ENCODE measurements at places on chromosomes 5 and 9.

- DNase-seq, result no peak
Measured at GRCh38 chr5:143409926-143410325, 6.4 kb upstream of the NR3C1 start.

DNA sequence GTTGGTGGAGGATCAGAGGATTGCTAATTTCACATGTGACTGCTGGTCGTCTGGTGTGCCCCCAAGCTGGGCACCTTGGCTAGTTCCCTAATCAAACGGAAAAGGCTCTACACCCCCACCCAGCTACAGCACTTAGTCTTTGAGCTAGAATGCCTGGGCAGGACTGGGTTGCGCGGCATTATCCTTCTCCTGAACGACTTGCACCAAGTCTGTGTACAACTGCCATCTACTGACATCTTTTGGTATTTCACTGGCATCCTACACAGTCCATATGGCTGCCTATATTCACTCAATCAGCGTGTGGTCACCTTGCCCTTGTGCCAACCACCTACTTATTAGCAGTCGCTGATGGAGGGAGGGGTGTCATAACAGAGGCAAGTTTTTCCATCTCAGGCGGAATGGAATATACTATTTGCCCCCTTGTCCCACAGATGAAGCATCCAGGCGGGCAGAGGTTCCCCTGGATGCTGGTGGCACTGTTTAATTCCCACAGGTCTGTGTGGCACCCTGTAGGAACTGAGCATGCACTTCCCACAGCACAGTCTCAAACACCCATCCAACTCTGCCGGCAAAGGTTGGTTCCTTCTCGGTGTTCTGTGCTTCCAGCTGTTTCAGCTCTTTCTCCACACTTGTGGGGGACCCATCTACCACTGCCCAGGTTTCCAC, 150.1 kb downstream of the OSTF1 start:
- DNase-seq, result peak; percentile 4

- no peak for DNase-seq
Measured at GRCh38 chr9:124742940-124743339, 28.2 kb downstream of the NR6A1 start.

DNA sequence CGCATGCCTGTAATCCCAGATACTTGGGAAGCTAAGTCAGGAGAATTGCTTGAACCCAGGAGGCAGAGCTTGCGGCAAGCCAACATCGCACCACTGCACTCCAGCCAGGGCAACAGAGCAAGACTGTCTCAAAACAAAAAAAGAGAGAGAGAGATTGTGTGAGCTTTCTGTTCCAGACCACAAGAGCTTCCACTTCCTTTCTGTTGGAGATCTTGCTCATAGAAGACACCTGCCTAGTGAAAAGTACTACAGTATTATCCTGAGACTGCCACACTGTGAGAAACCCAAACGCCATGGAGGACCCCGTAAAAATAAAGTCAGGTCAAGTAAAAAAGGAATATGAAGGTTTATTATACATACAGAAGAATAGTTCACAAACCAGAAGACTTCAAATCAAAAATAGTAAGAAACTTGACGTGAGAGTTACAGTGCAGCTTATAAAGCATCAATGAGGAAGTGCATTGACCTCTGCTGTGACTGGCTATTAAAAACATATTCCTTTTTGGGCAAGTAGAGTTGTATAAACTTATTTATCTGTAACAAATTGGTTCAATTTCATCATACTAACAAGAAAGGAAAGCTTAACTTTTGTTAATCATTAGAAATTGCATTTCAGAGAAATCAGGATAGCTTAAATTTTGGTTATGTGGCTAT, 4.3 kb upstream of the EMB start:
- no peak for DNase-seq

- no peak for DNase-seq
Measured at GRCh38 chr5:84478603-84479002, 93.9 kb upstream of the EDIL3 start.

GRCh38 chr9:71036501-71036900, 84.9 kb downstream of the TRPM3 start:
- no peak for DNase-seq

DNA sequence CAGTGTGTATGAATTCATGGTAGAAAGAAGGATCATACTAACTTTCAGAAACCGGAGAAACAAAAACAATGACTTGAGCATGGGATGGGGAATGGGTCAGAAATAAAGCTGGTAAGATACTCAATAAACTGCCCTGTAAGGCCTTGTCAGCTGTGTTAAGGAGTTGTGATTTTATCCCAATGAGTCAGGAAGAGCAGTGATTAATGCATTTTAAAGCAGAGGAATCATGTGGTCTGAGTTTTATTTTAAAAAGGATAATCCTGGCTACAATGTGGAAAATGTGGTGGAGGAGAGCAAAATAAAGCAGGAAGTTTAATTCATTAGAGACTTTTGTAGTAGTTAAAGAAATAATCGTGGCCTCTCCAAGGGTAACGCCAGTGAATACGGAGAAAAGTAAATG, 28.7 kb downstream of the DHX29 start:
- DNase-seq, result no peak

GRCh38 chr9:107213080-107213479, 70.0 kb upstream of the RAD23B start:
- no peak for DNase-seq

DNA sequence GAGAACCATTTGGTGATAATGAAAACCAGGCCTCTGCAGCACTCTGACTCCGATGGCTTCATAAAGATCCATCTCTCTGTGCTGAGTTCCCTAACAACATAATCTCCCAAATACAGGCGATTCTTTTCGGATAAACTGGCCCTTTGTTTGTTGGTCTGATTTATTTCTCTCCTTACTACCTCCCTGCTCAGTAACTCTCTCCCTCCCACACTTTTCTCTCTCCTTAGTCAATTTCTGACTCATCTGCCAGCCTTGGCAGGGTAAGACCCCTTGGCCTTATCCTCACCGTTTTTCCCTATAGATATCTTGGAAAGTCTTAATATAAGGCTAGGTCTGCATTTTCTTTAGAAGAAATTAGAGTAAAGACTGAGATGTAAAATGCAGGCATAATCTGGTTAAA, 128.7 kb downstream of the BRINP1 start:
- DNase-seq, result no peak

DNA sequence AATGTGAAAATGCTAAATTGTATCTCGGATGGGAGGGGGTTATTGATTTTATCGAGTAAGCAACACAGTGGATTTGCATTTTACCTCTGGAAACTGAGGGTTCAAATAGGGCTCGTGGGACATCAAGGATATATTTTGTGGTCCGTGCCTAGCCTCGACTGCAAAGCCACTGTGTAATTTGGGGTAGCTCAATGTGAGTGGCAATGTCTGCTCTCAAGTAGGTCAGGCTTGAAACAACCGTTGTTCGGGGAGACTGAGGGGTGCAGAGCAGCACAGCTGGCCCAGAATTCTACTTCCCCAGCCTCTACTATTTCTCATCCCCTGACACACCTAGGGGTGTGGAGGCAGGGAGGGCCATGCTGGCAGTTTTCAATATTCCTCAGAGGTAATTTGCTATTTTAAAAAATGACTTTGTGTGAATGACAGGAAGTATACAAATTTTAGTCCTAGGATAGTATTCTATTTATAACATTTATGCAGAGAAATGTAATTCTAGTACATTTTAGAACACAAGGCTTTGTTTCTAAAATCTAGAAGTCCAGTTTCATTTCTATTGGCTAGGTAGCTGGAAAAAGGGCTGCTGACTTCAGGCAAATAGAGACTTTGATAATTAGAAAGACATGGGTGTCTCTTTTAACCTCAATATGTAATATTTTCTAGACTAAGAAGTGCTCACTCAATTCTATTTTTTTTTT, 1.4 kb upstream of the DAB2 start:
- no peak for DNase-seq

DNA sequence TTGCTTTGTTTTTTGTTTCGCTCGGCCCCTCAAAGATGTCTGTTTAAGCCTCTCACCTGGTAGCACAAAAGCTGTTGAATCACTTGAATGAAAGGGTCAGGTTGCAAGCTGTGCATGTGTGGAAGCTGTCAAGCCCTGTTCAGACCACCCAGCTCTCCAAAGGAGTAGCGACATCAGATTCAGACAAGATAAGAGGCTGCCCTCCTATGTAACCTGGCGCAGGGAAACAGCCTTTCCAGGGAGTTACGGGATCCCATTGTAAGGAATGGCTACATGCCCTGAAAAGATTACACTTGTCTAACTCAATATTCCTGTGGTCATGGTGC, 2.9 kb downstream of the FREM1 start:
- no peak for DNase-seq

DNA sequence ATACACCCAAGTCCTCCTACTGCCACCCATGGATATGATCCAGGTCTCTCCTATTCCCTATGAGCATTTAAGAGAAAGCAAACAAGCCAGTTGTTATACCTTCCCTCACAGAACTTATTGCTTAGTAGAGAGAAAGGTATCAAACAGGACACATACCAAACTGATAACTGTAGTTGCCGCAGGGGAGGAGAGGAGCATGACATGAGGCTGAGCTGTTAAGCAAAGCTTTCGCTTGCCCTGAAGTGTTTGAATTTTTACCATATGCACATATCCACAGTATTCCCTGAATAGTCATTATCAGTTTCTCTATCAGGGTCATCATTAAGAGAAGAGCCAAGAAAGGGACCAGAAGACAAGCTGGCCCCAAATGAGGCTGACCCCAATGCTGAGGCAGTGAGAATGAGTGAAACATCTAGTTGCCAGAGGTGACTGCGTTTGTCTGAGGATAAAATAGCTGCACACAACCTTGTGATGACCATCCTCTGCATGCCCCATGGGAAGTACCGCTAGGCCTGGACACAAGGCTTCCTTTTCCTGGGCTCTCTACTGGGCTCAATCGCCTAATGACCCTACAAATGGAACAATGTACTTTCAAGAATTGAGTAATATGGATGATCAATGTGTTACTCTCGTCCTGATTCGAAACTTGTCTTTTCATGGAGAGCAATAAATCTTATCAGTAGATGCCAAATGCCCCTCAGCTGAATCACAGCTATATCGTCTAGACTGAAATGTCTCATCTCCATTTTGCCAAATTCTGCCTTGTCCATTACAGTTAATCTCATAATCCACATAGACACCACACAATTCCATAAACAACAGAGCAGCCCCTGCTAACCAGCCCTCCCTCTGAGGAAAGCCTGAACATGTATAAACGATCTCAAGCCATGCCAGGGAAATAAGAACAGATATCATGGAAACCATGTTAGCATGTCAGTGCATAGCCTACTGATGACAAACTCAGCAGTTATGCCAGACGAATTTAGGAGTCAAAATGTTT, 4.3 kb upstream of the IFNK start:
- no peak for DNase-seq

DNA sequence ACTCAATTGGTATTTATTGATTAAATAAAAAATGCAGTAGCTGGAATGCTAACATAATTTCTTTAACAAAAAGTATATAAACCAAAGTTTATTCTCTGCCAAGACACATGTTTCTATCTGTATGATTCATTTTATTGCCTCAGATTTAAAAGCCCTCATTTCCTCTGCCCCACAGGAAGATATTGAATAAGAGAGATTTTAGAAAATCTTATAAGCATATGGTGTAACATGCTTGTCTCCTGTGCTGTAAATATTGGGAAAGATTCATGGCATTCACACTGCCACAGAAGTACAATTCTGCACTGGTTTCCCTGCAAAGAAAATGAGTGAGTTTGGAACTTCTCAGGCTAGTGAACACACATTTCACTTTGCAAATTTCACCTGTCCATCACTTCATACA, 134.9 kb upstream of the FBXL7 start:
- DNase-seq, result no peak

DNA sequence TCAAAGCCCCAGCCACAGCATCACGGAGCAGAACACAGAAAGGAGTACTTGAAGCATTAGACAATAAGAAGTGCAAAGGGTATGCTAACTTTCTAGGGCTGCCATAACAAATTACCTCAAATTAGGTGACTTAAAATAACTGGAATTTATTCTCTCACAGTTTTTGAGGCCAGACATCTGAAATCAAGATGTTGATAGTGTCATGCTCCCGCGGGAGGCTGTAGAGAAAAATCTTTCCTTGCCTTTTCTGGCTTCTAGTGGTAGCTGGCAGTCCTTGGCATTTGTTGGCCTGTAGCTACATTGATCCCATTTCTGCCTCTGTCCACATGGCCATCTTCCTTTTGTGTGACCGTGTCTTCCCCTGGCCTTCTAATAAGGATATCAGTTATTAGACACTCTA, 51.9 kb upstream of the SPDL1 start:
- no peak for DNase-seq

DNA sequence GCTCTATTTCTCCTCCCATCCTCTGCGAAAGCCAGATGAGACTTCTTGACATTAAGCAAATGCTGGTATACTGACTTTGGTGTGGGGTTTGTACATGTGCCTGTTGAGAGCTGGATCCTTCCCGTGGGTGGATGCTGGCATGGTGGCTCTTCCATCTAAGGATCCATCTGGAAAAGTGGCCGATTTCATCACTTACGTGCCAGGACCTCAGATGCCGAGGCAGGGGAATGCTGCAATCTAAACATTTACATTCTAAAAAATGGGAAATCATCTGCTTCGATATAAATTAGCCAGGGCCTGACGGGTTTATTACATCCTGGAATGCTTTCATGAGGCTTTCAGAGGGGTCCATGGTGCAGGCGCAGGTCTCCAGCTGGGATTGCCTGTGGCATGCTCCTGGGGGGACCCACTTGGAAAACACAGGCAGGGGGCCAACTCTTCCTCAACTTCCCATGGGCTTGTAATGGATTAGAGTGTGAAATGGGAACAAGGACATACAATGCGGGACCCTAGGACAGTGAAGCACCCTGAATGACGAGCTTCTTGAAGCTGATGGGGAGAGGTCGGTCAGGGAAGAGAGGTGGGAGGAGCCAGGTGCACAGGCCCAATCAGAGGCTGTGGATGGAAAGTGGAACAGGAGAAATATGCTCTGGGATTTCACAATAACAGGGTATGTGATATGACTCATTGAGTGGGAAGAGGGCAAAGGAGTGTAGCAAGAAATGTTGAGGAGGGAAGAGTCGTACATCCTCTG, 105.5 kb upstream of the PITX1 start:
- DNase-seq, result no peak

DNA sequence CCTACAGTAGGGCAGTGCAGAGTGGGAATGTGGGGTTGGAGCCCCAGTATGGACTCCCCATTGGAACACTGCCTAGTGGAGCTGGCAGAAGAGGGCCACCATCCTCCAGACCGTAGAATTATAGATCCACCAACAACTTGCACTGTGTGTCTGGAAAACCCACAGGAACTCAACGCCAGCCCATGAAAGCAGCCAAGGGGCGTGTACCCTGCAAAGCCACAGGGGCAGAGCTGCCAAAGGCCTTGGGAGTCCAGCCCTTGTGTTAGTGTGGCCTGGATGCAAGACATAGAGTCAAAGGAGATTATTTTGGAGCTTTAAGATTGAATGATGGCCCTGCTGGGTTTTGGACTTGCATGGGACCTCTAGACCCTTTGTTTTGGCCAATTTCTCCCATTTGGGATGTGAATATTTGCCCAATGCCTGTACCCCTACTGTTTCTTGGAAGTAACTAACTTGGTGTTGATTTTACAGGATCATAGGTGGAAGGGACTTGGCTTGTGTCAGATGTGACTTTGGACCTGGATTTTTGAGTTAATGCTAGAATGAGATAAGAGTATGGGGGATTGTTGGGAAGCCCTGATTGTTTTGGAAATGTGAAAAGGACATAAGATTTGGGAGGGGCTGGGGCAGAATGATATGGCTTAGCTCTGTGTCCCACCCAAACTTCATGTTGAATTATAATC, 266.8 kb downstream of the SEMA5A start:
- no peak for DNase-seq

- DNase-seq, result no peak
Measured at GRCh38 chr9:136058084-136058483, 37.0 kb downstream of the NACC2 start.

GRCh38 chr5:76709762-76710161, 6.2 kb upstream of the F2R start:
- no peak for DNase-seq

- DNase-seq, result no peak
Measured at GRCh38 chr9:33459115-33459514, 11.7 kb upstream of the AQP3 start.
